ENCODE measurements at places on chromosomes 2 and 18.

GRCh38 chr18:31626409-31626808, 34.7 kb downstream of the TTR start:
- no peak for DNase-seq

- no peak for DNase-seq
Measured at GRCh38 chr2:38187541-38188011, 111.6 kb upstream of the CYP1B1 start.

GRCh38 chr18:54877076-54877475, 48.8 kb downstream of the RAB27B start:
- no peak for DNase-seq

DNA sequence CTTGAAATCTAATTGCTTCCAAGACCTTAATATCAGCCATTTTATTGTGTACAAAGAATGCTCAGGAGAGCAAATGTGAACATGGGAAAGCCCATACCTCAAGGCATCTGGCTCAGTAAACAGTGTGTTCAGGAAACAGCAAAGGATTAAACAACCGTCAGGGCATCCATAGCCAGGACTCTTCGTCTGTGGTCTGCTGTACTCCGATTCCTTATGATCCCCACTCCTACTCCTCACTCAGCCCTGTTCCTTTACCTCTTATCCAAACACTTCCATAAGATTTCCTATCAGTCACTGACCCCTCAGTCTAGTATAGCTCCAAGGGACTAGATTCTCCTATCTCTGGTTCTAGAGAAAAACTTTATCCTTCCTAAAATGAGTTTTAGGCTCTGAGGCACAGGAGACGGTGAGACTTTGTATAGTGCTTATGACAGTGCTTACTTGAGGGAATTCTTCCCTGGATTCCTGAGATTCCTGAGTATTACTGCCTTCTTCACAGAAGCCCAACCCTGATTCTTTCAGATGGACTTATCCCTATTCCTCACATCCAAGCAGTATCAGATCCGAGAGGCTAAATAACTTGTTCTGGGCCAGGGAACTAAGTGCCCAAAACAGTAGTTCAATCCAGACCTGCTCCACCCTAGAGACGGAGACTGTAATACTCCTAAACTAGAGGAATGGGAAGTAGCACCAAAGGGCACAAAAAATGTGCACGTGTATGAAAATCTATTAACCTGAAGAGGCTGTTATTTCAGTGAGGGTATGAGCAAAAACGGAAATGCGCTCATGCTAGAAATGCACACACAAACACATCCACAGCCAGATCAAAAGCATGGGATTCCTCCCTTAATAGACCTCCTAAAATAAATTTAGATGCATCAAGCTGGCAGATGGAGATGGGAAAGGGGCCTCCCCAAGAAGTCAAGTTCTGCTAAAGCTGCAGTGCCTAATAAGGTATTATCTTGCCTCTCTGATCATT, 42.1 kb upstream of the SIGLEC15 start:
- no peak for DNase-seq

DNA sequence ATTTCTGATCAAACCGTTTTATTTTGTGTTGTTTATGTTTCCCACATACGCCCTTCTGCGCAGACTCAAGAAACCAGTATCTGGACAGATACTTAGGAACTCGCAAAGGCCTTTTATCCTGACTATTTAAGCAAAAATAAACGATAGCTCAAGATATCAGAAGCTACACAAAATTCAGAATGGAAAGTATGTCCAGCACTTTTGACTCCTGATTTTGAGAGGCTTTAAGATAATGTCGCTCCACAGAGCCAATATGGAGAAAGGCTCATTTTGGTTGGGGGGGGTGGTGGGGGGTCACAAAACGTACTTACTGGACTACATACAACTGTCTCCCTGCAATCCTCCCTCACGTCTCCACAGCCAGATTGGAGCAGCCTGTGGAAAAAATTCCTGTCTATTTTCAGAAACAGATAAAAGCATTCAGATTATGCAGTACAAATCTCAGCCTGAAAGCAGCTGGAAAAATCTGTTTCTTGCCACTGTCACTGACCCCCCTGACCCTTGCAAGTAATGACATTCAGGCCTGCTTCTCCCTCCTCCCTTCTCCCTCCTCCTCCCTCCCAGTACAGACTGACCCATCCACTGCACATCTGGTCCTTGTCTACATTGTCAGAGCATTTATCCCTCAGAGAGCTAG, 34.9 kb upstream of the LCLAT1 start:
- no peak for DNase-seq

DNA sequence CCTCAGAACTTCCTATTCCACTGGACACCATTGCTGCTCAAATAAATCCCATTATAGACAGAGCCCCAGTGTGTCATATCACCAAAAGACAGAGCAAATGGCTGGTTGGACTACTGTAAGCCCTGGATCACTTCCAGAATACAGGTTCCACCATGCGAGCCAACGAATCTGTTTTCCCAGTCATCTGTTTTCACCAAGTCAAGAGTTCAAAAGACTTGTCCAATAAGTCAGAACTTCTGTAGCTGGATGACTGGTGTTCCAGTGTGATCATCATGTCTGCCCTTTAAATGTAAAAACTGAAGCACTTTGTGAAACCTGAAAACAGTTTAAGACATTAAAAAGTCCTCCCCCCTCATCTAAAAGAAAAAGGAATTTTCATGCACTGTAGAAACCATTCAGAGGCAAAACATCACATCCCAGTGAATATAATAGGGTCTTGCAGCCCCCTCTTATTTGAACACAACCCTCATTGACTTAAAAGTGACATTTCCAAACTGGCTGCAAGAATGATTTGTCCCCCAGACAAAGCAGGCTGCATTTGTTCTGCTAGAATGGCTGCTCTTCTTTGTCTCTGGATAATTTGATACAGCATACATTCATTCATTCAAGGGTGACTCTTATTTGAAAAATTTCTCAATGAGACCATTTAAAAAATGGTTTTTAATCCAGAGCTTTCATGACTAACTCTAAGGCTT, 64.6 kb upstream of the TANC1 start:
- no peak for DNase-seq

GRCh38 chr2:160105366-160105765, 43.0 kb upstream of the PLA2R1 start:
- DNase-seq, result no peak

DNA sequence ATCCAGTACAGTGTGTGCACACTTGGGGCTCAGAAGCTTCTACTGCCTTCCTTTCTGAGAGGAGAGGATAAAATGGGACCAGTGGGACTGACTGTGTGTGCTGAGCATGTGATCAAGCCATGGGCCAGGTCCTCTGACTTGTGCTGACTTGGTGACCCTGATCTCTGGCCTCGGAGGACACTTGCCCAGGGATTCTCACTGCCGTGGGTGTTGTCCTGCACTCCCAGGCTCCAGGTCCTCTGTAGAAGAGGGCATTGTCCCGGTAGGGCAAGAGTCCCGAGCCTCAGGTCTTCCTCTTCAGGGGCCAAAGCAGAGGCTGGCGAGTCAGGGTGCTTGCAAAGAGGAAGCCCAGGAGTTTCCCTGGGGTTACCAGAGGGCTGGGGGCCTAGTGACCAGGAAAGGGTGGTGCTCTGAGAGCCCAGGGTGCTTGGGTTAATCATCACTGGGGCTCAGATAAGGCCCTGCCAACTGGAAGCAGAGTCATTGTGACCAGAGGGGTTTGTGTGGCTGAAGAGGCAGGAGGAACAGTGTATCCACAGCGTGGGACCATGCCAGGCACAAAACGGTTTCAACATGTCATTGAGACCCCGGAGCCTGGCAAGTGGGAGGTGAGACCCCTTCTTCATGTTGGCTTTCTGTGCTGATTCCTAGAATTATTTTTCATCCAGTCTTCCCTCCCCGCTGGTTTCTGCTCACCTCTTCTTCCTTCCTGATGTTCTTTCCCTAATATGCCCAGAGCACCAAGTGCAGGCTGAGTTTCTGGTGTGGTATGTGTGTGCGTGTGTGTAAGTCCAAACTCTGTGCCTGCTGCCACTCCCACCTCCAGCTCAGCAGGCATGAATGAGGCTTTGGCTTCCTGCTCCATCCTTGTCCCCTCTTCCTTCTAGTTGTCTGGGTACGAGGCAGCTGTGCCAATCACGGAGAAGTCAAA, at the start of gene GCKR:
TSS of gene GCKR (plus strand) at position 483 of the 931 bp plus-strand sequence. CDS start at position 549, 66 bp downstream.
- DNase-seq, result no peak

DNA sequence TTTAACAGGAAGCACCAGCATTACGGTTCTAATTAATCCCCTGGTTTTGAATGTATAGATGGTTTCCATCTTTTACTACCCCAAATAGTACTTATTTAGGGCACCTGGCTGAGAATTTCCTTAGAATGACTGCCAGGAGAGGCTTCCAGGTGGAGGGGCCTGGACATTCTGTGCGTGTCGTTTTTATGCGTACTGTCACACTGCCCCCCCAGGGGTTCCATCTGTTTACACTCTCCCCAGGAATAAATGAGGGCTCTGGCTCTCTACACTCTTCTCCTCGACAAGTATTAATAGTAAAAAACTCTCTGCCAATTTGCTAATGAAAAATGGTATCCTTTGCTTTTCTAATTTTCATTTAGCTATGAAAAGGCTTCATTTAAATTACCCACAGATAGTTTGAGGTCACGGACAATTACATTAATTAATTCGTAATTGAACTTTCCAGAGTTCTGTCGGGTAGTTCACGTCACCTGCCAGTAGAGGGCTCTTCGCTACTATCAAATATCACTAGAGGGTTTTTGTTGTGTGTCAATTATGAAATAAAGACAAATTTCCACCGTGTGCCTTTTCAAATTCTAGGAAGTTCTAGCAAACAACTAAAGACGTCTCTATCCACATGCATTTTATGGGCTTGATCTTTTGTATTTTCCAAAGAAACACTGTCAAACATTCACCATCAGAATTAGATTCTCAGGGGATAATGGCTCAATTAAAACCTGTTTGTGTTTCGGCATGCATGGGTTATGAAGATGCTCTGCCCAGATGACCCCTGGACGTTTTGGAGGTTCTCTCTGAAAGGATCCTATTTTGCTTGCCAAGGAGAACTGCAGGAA, 88.8 kb upstream of the ASB18 start:
- no peak for DNase-seq

DNA sequence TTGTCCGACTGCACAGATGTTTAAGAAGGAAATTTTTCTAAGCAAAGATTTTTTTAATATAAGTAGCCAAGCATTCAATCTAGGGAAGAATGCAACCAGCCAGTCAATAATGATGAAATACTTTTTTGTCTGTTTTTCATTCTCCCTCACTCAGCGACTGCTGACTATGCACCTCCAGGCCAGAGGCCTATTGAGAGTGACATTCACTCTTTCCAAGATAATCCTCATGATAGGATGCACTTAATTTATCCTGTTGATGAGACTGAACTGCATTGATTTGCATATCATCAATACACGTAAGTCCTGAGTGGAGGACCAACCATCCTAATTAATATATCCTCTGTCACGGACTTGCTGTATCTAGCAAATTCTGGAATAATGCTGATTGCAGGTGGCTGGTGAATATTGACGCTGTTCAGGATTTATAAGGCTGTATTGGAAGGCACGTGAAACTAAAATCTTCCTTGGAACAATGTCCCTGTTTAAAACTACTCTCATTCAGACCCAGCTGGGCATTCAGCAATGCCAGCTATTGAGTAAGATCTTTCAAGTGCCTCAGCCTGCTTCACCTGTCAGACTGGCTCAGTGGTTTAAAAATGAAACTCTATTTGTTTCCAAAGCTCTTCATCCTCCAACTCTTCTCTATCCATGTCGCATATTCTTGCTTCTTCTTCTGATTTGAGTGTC, 142.2 kb downstream of the MAP2 start:
- DNase-seq, result no peak

GRCh38 chr2:147937744-147938349, 82.7 kb downstream of the ORC4 start:
- no peak for DNase-seq
